Panc1 (cell line): ENCODE measurements at places on chromosomes 2 and 18.

- no peak for DNase-seq
Measured at GRCh38 chr2:73979686-73980085, 5.0 kb upstream of the TET3 start.

DNA sequence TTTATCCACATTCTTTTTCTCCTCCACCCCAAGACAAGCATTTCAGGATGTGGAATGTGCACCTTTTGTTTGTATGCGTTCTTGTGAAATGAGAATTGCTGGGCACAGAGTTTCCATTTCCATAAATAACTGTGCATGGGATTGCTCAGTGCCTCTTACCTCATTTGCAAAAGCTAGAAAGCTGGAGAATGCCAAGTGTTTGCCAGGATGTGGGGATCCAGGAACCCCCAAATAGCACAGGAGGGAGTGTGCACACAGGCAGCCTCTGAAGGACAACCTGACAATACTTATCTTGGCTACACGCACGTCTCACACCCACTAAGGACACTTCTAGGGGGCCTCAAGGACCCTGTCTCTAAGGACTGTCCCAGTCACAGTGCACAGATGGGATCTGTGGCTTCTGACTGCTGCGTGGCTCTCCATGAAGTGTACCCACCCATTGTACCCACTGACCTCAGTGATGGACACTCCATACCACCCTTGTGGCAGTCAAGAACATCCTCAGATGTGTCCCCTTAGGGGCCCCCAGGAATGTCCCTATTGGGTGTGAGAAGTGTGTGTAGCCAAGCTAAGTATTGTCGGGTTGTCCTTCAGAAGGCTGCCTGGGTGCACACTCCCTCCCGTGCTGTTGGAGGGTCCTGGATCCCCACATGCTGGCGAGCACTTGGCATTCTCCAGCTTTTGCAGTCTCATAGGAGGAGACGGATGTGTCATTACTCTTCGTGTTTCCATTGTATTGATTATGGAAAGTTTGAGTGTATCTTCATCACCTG is 38.4 kb downstream of the CAPN13 start:
- DNase-seq: no peak

- DNase-seq: no peak
Measured at GRCh38 chr2:52395912-52396311, 1364.0 kb upstream of the NRXN1 start.

DNA sequence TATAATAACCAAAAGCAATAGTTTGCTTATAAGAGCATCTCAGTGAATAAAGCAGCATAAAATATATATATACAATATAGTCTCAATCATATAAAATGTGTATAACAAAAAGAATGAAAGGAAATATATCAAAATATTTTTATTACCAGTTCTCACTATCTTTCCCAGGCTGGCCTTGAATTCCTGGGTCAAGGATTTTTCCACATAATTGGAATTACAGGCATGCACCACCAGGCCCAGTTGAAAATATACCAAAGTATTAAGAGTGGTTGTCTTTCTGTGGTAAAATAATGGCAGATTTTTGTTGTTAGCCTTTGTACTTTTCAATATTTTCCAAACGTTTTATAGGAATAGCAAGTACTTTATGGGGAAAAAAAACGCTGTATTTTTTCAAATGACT is 8.6 kb upstream of the TLK1 start:
- no peak for DNase-seq

DNA sequence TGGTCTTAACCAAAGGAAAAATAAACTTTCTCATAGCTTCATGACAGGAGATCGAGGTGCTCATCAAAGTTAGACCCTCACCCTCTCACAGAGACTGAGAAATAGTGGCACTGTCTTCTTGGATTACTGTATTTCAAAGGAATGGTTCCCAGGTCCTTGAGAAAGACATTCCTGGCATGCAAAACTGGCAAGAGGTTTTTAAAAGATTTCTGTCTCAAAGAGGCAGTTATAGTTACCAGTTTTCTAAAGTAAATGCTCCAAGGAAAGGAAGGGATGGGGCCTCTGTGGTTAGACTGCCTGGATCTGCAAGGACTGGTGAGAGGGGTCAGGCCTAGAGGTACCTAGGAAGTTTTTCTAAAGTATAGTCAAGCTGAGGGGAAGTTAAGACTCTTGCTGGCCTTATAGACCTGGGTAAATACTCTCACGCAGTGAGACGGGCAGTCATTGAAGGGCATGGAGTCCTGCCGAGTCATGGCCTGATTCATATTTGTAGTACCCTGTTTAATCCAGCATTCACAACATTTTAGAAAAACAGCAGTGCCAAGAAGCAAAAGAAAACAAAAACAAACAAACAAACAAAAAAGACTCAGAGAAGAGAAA is 226.1 kb downstream of the DOK6 start:
- no peak for DNase-seq

DNA sequence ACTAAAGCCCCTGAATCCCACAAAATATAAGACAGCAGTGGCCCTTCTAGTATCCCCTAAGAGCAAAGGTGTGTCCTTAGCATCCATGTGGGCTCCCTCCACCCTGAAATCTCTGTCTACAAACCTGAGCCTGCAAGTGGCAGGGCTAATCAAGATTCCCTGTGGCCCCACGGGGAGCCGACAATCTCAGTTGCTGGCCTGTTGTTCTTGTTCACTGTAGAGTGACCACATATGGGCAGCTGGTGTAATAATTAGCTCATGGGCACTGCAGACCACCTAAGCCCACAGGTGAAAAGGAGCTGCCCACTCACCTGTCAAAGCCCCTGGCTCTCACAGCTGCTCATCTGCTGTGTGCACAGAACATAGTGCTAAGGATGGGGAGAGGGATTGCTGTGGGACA is 102.3 kb downstream of the MRO start:
- DNase-seq: no peak
